CD4-positive, alpha-beta T cell (primary cell): ENCODE measurements at places on chromosomes 4 and X.

DNA sequence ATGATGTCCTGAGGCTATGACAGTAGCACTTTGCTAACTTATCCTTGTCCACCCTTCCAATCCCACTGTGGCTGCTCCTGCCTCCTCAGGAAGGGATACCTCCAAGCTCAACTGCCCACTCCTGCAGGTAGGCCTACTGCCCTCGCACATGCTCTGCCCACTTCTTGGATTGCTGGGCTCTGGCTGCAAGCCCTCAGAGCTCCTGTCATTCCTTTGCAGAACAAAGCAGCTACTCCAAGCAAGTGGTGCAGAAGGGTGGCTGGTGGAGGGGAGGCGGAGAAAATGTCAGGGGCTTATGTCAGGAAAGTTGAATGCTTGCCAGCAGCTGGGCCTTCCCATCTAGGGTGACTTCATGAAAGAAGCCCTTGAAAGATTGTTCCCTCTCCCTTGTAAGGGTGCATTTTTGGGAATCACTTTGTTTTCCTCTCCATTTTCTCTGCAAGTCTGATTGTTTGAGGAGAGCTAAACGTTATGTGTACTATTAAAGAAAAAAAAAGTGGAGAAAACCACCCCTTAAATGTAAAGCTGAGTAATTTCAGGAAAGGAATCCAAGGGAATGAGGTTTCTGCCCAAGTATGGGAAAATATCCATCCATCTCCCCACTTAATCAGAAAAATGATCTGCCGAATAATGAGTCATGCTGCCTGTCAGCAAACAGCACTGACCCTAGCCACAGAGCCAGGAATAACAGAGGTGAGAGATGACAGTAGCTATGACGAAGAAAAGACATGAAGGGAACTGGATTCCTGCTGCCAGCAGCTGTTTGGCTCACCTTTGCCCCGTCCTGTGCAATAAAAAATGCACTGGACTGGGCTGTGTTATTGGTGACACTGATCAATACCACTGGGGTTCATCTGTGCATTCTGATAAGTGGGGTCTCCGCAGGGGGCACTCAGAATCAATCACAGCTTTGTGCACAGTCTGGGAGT lies 102.0 kb downstream of the RTL5 start:
- DNase-seq = no peak

DNA sequence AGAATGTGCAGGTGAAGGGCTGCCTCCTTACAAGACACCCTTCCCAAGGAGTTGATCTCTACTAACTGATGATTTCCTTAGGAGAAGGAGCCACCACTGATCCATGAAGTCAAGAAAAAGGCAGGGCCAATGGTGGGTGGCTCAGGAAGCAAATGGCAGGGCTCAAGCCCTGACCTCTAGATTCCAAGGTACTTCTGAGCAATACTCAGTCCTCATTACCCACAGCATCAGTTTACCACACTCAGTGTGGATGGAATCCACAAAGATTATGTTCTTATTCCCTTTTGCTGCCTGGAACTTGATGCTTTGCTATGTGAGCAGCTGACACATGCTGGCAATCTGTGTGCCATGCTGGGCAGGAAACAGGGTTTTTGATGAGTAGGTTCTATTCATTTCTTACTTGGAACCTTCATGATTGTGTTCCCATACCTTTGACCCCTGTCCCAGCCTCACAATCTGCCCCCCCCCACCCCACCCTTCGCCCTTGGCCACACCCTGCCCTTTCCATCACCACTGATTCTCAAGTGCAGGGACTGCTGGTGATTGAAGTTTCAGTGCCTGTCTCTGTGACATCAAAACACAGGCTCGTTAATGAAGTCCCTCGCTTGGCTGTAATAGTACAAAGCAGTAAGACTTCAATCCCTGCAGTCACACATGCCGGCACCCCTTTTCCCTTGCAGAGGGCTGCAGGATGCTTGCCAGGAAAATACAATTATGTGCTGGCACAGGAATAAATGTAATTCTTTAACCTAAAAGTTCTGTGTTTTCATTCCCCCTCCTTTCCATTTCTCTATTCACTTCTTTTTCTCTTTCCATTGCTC lies 135.6 kb upstream of the GPC4 start:
- DNase-seq = no peak

GRCh38 chr4:55321707-55322264 lies 24.3 kb upstream of the SRD5A3 start:
- DNase-seq = peak; percentile 61

DNA sequence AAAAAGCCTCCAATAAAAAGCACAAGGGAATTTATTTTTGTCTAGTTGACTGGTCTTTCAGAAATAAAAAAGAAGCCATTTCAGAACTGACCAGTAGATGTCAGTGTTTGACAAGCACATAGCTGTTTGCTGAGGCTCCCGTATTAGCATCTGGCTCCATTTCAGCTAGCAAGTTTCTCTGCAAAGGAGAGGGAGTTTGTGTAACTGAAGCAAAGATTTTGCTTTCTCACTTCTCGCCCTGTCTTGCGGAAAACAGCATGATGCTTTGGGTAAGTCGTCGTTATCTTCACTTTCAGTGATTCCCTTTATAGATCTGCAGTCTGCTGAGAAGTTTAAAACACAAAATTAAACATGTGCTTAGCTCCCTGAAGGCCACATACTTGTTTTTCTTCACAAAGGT lies 85.5 kb downstream of the CT47B1 start:
- DNase-seq = peak; percentile 1

DNA sequence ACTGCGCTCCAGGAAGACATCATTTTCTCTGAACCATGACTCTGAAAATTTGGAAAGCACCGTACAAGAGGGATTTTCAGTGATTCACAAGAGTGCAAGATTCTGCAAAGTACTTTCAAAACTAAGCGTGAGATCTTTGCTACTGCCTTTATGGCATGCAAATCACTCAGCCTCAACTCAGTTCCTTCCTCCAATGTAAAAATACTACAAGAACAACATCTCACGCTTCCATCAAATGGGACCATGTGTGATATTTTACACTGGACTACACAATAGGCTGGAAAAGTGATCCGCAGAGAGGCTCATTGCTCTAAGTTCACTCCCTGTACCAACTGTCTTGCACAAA lies 674 bp upstream of the IL15 start:
- DNase-seq = peak; percentile 31

- DNase-seq = peak; percentile 74
These were observed 88.2 kb downstream of the ATP8A1 start for GRCh38 chr4:42568610-42569207.

DNA sequence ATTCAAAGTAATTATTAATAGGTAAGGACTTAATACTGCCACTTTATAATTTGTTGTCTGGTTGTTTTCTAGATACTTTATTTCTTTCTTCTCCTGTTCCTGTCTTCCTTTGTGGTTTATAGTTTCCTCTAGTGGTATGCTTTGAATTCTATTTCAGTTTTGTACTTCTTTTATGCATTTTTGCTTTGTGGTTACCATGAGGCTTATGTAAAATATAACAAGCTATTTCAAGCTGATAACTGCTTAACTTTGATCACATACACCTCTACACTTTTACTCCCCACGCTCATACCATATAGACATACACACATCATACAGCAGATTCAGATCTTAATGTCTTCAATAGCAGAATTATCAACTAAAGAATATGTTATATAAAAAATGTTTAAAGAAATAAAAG lies 192.3 kb downstream of the SCFD2 start:
- no peak for DNase-seq

- DNase-seq = no peak
These were observed 728 bp upstream of the IL13RA2 start for GRCh38 chrX:115018040-115018647.

DNA sequence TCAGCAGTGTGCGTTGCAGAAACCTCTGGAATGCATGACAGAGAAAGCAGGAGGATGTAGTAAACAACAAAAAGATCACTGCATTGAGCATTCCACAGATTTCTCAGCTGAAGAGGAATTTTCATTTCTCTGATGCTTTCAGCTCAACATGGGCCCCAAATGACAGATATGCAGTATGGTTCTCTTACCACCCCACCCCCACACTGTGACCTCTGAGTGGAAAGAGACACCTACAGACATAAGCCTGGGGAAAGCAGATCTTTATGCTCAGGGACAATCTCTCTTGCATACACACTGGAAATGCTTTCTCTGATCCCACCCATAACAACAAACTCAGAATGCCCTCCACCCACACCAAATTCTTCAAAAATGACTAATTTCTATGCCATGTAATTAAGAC lies 983.7 kb upstream of the LCORL start:
- no peak for DNase-seq

DNA sequence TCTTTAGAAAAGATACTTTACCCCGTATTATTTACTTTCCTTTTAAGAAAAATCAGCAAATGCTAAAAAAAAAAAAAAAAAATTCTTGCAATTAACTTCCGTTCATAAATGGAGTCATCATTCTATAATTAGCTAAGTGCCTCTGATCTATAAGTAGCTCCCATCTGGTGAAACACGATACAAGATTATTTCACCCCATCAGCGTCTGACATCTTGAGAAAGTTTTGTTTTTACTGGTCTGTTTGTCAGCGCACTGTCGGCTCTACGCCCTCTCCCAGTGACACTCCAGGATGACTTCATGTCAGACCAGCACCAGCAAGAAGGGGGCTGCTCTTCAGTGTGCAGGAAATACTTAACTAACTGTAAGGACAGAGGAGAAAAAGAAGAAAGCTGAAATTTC lies 108.3 kb downstream of the AFAP1 start:
- peak; percentile 17 for DNase-seq

- DNase-seq = no peak
These were observed at the start of gene PDGFRA for GRCh38 chr4:54228961-54229501. Gene PDGFRA, plus strand, starts transcription at chr4:54229293. Its CDS starts 29,476 bp downstream, at chr4:54258769.

DNA sequence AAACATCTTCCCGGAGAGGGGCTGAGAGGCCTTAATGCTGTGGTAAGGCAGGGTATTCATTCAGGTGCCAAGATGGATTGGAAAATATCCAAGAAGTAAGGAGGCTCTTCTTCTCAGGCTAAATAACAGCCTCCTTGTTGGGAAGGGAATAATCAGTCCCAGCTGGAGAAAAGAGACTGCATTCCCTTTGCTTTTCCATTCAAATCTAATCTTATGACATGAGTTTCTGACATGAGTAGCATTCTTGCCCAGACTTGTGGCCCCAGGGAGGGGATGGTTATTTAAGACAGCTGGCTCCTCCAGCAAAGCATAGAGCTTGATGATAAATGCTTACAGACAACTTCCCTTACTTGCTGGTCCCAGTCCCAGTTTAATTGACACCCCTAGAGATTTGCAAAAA lies 98.3 kb downstream of the DCLK2 start:
- no peak for DNase-seq

DNA sequence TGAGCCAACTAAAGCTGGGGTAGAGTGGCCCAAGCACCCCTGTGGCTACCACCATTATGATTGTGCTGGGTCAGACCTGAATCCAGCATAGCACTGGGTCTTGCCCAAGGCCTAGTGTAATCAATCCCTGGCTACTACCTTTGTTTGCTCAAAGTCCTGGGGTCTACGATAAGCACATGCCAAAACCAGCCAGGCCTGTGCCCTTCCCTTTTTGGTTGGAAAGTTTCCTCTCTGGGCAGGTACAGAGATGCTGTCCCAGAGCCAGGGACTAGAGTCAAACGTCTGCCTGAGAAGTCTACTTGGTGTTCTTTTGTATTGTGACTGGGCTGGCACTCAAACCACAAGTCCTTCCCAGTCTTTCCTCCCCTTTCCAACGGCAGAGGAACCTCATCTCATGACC lies 371.5 kb upstream of the MAGEC2 start:
- no peak for DNase-seq

DNA sequence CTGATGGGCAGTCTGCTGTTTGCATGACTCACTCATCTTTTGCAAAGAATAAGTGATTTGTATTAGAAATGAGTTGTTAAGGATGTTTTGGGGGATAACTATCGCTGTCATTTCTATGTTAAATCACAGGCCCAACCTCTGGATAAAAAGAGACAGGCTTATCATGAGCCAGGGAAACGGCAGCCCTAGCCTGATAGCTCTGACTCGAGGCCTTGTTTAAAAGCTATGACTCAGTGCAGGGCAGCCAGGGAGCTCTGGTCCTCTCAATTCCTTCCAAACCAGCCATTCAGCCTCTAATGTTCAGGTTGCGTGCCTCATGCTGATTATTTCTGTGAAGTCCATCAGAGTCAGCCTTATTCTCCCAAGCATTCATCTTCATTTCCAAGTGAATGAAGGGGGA lies 305.9 kb upstream of the HAND2 start:
- no peak for DNase-seq

- DNase-seq = no peak
These were observed 516.1 kb upstream of the ZFP42 start for GRCh38 chr4:187479511-187479910.

GRCh38 chr4:102502543-102502818 lies 1.3 kb downstream of the NFKB1 start:
- DNase-seq = no peak

DNA sequence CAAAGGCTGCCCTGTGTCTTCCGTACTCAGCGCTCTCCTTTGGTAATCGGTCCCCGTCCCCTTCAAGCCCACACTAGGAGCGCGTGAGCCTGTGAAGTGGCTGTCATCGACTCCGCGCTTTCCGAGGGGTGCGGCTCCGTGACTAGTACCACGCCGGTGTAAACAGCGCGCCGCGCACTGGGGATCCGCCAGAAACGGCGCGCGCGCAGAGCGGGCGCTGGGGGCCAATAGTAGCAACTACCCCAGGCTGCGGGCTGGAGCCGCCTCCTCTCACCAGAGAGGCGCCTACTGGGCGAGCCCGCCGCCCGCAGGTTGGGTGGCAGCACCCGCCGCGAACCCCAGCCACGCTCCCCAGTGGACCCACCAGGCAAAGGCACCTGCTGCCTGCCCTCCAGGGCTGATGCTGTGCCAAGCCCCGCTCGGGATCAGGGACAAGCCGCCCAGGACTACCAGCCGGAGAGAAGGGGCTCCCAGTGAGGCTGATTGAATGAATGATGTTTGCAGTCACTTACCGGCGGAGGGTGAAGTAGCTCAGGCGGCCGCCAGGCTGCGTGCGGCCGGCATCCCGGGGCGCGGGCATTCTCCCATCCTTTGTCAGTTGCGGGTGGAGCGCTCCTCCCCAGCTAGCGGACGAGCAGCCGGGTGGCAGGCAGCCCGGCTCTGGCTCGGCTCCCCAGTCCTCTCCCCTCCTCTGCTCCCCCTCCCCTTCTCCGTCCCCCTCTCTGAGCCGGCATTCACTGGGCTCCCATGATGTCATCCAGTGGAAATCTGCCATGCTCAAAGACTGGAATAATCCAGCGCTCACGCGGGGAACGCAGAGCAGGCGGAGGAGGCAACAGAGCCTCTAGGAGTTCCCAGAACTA lies 370.3 kb upstream of the SMIM31 start:
- DNase-seq = no peak

- DNase-seq = no peak
These were observed 5.2 kb upstream of the TMEM156 start for GRCh38 chr4:39037491-39037825.

- no peak for DNase-seq
These were observed 77.7 kb downstream of the TSPAN7 start for GRCh38 chrX:38638952-38639529.

DNA sequence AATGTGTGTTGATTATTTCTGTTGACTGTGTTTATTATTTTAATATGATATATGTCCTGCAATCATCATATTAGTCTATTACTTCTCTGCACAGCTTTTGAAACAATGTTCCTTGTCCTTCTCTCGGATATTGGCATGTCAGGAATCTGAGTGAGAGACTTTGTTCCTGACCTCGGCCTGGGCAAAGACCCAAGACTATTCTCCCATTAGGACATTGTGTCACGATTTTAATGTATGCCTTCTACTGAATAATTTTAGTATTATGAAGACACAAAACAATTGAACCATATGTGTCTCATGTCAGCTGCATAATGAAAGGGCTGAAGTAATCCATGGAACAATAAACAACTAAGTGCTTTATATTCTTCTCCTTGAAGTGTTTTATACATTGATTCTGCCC lies 580.8 kb upstream of the TENM3 start:
- DNase-seq = no peak
